H9 (cell line): ENCODE measurements at places on chromosomes 6 and 20.

DNA sequence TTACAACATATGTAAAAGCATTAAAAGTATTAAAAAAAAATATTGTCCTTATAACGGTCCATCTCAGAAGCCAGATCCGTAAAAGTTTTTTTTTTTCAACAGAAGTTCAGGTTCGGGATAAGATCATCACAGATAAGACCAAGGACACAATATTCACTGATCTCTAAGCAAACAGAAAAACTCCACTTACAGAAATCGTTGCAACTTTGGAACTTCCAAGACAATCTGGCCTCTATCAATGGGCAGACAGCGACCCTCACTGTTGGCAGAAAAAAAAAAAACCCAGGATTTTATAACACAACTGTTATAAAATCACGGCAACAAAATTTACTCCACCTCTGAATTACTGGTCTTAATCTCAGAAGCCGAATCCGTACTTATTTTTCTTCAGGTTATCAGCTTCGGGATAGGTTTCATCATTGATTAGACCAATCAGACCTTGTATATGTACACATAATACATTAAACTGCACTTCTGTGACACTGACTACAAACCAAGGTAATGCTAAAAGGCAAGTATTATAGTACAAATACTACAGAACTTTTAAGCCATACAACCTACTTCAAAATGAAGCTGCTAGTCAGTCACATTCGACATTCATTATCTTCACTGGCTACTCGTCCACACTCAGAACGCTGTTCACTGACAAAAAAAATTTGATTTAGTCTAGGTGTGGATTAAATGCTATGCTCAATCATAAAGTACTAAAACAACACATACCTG is 34.7 kb upstream of the SYNCRIP start:
- DNase-seq = no peak

DNA sequence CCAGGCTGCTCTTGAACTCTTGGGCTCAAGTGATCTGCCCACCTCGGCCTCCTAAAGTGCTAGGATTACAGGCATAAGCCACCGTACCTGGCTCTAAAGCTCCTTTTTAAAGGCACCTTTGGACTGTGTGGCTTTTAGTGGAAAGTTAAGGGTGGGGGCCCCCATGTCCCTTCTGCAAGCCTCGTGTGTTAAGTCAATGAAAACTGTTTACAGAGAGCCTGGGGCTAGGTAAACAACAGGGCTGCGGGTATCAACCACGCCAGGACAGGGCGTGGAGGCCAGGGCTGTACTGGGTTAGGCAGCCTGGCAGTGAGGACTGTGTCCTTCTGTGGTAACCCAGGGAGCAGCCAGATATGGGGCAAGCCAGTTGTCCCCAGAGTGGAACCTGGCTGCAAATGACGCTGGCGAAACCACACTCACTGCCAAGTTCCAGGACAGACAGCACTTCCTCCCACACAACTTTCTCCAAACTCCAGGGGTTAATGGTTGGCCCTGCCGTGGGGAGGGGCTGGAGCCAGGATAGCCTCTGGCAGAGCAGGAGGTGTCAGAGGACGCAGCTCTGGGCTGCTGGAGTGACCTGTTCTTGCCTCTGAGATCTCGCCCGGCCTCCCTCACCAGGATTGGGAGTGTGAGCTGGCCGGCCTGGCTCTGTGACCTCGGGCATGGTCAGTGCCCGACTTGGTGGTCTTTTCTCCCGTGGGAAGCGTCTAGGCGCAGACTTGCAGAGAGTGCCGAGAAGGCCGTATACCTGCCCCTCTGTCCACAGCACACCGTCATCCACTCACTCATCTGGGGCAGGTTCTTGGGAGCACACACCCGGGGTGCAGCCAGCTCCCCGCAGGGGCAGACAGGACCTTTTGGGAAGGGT is 3.2 kb downstream of the SLC17A9 start:
- DNase-seq = no peak

GRCh38 chr6:89239338-89239737 is 22.2 kb upstream of the GABRR1 start:
- DNase-seq = peak; percentile 38

GRCh38 chr6:111200350-111201243 is 113.3 kb downstream of the SLC16A10 start:
- DNase-seq = no peak

DNA sequence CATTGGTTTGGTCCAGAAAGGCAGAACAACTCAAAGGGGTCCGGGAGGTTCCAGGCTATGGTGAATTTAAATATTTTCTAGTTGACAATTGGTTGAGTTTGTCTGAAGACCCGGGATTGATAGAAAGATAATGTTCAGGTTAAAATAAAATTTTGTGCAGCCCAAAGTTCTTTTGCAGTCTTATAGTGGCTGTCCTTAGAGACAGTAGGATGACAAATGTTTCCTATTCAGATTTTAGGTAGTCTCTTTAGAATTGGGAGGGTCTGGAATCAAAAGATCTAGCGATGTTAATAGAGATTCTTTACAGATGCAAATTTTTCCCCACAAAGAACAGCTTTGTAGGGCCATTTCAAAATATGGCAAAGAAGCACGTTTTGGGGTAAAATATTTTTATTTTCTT is 109.1 kb downstream of the TULP4 start:
- DNase-seq = no peak

DNA sequence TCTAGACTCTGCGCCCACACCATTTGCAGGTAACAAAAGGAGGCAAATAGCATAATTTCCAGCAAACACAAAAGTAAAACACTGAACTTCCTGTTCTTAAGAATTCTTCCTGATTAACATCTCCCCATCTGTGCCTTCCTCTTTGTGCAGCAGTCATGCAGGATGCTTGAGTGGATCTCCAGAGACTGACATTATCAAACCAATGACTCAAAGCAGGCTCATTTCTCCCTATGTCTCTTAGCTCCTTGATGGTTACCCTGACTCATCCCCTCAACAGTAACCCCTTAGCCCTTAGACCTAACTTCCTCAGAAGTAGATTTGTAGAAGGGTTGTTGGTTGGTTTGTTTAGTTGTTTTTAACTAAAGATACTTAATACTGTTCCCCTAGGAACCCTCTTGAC is 137.0 kb upstream of the RIN2 start:
- no peak for DNase-seq

GRCh38 chr20:22729180-22729579 is 144.8 kb upstream of the FOXA2 start:
- no peak for DNase-seq

DNA sequence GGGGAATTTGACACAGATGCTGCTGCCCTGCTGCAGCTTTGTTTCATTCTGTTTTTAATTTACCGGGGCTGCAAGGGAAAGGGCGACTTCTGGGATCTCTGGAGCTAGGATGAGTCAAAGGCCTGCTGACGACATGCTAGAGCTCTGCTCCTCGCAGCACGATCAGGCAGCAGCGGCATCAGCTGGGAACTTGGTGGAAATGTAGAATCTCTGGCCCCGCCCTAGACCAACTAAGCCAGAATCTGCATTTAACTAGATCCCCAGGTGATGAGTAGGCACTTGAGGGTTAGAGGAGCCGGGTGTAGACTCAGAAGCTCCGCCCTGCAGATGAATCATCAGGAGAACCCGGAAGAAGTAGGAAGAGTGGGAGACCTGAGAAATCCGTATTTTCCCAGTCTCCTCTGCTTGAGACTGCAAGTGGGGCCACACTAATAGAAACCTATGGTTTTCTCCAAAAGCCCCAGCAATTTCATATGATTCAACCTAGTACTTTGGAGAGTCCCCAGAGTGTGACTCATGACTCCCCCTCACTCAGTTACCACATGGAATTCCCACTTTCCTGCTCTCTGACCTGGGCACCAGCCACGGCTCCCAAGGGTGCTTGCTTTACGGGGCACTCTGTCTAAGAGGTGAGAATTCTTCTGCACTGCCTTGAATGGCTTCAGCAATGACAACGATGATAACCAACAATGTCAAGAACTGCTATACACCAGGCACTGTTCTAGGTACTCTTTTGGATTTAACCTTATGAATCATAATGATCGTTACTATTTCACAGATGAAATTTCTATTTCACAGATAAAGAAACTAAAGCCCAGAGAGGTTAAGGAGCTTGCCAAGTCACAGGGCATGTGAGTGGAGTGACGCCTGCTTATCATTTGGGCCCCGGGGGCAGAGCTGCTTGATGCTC is 18.1 kb downstream of the TUBB2B start:
- peak; percentile 95 for DNase-seq

GRCh38 chr6:169800116-169800667 is 48.8 kb downstream of the ERMARD start:
- DNase-seq = no peak

GRCh38 chr6:31651602-31652191 is 764 bp downstream of the BAG6 start:
- peak; percentile 89 for DNase-seq

- no peak for DNase-seq
These were observed 101.9 kb downstream of the VEGFA start for GRCh38 chr6:43871933-43872332.

GRCh38 chr6:36605560-36606391 is 11.6 kb downstream of the SRSF3 start:
- DNase-seq = no peak

DNA sequence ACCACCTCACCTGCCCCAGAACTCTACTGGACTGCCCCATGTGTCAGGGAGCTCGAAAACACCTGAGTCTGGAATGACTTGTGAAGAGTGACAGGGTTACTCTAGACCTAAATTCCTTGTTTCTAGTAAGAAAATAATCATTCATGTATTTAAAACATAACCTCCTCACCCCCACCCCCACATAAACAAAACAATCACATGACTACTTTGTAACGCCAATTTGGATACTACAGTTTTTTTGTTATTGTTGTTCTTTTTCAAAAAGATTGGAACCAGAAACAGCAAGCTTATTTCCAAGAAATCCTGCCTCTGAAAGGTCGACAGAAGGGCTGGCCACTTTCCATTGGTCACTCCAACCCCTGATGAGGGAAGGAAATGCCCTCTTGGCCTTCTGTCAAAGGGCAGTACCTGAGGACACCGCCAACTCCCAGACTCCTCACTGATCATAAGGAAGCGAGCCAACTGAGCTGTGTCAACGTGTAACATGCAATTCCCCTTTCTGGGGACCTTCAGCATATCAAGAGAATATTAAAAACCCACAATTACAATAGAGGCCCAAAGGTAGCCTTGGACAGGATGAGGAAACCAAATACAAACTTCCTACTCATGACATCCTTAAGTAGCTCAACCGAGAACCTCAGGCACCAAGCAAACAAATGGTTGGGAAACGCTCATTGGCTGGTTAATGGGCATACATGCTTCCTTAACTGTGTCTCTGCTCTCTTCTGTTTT is 2.6 kb downstream of the MCUR1 start:
- DNase-seq = no peak

DNA sequence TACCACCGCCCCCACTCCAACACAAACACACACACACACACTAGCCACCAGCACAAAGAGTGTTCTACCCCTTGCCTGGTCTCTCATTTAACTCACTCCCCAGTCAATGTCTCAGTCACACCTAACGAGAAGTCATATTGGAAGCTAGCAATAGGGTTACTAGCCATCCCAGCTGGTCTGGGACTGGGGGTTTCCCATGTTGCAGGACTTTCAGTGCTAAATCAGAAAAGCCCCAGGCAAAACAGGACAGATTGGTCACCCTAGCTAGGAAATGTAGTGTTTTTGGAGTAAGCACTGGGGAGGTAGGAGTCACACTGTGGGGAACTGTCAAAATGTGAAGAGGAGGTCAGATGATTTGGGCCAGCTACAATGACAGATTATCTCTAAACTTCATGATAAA is 158.1 kb downstream of the UNC5CL start:
- DNase-seq = no peak

GRCh38 chr20:62080249-62080990 is 14.7 kb upstream of the TAF4 start:
- DNase-seq = no peak

DNA sequence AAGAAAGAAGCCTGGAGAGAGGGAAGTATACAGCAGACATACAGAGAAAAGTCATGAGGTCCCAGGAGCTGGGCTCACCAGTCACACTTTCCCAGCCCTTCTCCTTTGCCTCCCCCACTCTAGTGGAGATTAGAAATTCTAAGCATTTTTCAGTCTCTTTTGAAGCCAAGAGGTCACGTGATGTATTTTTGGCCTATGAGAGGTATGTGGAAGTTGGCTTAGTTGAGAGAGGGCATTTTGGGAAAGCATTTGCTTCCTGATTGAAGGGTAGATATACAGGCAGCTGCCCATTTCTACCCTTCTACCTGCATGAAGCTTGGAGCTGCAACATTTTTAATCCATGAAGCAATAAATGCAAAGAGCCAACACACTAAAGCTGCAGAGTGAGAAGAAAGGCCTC is 106.0 kb upstream of the TNFAIP3 start:
- no peak for DNase-seq

DNA sequence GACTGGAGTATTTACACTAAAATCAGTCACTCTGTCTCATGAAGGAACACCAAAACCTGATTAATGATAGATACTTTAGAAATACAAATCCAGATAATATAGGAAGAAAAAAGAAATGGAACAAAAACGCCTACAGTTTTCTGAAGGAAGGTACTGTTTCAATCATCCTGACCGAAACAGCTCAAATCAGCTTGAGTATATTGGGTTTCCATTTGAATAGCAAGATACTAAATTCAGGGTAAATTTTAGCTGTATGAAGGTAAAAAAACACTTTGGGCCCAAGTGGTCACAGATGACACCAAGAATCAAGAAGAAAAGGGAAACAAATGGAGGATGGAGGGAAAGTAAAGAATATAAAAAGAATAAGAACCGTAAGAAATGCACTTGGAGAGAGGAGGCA is 6.9 kb downstream of the ZSCAN23 start:
- DNase-seq = no peak

GRCh38 chr20:54793291-54793992 is 318.0 kb downstream of the DOK5 start:
- DNase-seq = no peak

DNA sequence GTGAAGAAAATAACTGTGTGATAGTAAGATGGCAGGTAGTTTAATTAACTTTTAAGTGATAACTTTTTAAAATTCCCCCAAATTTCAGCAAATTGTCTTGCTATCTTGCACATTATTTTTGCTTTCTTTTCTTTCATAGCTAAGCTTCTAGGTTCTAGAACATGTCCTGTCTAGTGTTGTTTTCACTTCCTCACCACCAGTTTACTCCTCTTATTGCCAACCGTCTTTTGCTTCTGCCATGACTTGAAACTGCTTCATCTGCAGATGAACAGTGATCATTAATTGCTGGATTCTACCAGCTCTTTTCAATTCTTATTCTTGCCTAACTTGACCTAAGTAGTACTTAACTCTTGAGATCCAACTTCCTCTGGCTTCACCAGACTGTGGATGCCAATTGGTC is 137.8 kb downstream of the CENPW start:
- no peak for DNase-seq
